ENCODE measurements at places on chromosomes 16 and 17.
A peak's percentile ranks its signal among the peaks of the same experiment; 100 is the strongest.

DNA sequence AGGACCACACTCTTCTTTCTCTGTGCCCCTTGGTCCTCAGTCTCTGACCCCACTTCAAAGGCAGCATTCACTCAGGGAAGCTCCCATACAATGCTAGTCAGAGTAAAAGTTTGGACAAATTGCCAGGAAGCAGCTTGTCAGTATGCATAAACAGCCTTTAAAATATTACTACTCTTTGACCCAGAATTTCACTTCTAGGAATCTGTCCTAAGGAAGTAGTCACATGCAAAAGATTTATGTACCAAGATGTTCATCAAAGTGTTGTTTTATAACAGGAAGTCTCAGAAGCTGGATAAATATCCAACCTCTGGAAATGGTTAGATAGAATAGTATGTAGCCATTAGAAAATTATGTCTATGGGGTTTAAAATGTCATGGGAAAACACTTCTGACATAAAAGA, 31.0 kb downstream of the MAPT start:
- no peak for DNase-seq

- no peak for DNase-seq
These were observed at the start of gene ACE for GRCh38 chr17:63476854-63477479. ACE (plus strand) TSS chr17:63477061; CDS start chr17:63477095, 34 bp downstream.

- DNase-seq: no peak
These were observed 9.0 kb downstream of the GALK1 start for GRCh38 chr17:75755990-75756389.

GRCh38 chr17:77374170-77374936, 233.6 kb downstream of the SEC14L1 start:
- peak; percentile 30 for DNase-seq

GRCh38 chr16:5046914-5047313, 13.2 kb upstream of the NAGPA start:
- DNase-seq: no peak

DNA sequence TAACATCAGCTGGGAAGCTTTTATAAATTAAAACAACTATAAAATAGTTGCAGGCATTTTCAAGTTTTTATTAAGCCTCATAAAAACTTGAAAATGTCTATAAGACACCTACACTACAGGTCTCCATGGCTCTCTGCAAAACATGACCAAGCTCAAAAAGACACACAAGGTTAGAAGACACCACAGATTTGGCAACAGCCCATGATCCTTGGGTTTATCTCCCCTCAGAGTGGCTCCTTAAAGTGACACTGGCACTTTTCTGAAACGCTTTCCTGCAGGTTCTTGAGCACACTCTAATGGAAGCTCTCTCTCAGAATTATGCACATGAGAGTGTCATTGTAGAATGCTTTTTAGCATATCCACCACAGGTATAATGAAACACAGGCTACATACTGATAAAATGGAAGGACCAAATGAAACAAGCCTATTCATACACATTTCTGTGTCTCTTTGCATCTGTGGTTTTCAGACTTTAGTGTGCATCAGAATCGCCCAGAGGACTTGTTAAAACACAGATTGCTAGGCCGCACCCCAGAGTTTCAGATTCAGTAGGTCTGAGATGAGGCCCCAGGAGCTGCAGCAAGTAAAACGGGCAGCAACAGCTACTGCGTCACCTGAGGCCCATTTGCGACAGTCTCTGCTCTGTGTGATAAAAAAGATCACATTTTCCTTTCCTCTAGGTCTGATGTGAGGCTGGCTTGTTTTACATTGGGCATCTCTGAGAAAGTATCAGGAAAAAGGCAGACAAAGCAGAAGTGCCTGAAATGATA, 75.0 kb upstream of the WSB1 start:
- DNase-seq: no peak

- peak; percentile 97 for DNase-seq
These were observed 26.1 kb downstream of the TRPV3 start for GRCh38 chr17:3531266-3532101.

DNA sequence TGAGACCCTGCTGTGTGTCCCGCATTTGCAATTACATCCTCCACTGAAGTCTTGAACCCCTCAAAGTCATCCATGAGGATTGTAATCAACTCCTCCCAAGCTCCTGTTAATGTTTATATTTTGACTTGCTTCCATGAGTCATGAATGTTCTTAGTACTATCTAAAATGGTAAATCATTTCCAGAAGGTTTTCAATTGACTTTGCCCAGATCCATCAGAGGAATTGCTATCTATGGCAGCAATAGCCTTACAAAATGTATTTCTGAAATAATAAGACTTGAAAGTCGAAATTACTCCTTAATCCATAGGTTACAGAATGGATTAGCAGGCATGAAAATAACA, 2.5 kb upstream of the C16orf87 start:
- DNase-seq: no peak

GRCh38 chr17:73624496-73624988, 19.7 kb downstream of the SDK2 start:
- DNase-seq: no peak

GRCh38 chr16:4388271-4389021, 16.8 kb downstream of the VASN start:
- DNase-seq: no peak

DNA sequence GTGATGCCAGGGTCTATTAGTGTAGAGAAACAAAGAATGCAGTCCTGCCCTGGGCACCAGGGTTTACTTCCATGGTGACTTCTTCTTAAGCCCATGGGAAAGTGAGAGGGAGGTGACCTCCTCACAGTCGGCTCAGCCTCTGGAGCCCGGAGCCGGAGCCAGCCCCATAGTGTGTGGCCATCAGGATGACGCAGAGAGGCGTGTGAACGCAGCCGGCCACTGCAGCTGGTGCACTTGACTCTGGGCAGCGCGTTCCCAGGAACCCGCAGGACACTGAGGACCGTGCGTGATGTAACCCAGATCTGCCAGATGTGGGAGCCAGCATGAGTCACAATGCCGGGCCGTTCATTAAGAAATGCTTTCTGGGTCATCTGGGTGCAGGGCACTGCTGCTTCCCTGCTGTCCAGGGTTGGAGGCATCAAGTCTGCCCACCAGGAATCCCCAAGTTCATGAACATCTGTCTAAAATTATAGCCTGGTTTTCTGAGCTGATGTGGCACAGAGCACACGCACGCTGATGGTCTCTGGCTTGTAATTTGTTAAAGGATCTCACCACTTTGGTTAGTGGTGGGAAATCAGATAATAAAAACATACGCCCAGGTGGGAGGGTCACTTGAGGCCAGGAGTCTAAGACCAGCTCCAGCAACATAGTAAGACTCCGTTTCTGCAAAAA, 114.1 kb downstream of the PITPNC1 start:
- peak; percentile 75 for DNase-seq

DNA sequence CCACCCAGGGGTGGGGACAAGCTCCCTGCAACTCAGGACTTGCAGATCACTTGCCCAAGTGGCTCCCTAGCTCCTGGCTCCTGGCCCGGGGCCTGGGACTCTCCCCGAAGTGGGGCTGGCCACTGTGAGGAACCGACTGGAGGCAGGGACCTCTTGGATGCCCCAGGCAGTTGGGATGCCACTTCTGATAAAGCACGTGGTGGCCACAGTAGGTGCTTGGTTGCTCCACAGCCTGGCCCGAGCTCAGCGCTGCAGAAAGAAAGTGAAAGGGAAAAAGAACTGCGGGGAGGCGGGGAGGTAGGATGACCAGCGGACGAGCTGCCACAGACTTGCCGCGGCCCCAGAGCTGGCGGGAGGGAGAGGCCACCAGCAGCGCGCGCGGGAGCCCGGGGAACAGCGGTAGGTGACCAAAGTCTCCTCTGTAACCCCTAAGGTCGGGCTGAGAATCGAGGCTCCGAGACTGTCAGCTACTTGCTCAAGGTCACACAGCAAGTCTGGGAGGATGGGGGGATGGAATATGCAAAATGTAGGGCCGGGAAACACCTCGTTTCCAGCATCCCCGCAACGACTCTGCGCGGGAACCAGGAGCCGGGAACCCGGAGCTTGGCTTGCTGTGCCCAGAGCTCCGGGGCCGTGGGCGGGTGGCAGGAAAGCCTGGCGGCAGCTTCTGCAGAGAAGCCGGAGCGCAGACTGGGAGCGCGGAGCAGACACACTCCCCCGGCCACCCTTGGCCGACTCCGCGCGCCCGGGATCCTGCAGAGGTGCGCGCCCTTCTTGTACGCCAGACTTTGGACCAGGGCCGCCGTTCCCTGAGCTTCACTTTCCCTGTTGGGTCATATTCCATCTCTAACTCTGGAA, 1.9 kb downstream of the CIITA start:
- DNase-seq: no peak

DNA sequence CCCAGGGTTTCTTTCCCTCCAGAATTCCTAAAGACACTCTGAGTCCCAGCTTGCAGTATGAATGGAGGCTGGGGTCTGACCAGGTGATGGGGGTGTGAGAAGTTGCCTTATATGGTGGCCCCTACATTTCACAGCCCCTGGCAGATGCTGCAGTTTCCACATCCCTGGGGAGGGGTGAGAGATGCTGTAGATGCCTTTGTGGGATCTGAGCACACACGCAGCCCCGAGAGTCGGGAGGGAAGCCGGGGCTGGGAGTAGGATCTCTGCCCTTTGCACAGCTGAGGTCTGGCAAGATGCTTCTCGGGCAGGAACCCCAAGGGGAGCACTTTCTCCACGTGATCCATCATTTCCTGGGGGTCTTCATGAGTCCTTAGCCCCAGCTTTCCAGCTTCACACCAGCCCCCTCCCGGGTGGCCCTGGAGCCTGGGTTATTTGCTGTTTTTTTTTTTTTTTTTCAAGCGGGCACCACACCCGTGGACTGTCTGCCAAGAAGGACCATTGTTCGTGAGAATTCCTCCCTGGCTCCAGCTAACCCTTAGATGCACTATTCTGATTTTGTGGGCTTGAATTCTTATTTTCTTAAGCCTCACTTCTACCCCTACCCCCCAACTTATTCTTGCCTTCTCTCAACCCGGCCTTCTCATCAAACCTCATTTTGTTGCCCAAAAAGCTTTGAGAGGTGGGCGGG, 50.6 kb downstream of the NTN1 start:
- no peak for DNase-seq

DNA sequence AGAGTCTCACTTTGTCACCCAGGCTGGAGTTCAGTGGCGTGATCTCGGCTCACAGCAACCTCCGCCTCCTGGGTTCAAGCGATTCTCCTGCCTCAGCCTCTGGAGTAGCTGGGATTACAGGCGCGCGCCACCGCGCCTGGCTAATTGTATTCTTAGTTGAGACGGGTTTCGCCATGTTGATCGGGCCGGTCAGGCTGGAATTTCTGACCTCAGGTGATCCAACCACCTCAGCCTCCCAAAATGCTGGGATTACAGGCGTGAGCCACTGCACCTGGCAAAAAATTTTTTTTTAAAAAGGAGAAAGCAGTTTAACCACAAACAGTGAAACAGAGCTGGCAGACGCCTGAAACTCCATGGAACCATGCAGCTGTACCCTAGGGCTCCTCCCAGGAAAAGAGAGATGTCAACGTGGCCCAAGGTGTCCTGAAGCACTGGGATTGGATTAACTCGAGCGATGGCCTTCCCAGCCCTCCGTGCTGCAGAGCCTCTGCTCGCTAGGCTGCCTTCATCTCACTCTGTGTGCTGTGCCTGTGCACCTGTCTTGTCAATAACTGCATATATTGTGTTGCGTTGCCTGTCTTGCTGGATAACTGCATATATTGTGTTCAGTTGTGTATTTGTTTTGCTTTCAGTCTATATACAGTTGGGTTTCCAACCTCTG, 29.6 kb upstream of the FOXK2 start:
- DNase-seq: no peak

- DNase-seq: no peak
These were observed 43.1 kb downstream of the ARSG start for GRCh38 chr17:68334393-68334792.

DNA sequence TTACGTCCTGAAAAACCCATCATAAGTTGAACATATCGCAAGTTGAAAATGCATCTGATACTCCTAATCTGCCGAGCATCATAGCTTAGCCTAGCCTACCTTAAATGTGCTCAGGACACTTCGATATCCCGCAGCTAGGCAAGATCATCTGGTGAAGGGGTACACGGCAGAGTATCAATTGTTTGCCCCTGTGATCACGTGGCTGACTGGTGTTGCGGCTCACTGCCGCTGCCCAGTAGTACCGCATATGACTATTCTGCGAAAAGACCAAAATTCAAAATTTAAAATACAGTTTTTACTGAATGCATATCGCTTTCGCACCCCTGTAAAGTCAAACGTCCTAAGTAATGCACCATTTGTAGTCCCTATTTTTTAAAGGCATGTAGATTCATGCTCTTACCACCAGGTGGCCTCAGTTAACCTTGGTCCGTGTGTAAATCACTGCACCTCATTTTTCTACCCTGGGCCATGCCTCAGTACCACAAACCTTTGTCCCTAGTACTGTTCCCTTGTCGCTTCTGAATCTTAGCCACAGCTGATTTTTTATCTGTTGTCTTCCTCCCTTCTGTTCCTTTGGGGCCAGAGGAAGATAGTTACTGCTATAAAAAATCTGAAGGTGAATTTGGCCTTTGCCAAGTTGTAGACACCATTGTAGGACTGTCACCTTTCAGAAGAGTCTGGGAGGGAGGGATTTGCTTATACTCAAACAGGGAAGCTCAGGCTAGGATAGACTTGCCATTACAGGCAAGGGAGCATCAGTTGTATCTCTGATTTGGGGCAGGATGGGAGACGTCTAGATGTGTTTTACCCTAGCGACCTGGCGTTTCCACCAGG, 34.4 kb downstream of the WWP2 start:
- DNase-seq: peak; percentile 83

- DNase-seq: peak; percentile 82
These were observed 15.9 kb downstream of the ARHGAP23 start for GRCh38 chr17:38444151-38444550.

DNA sequence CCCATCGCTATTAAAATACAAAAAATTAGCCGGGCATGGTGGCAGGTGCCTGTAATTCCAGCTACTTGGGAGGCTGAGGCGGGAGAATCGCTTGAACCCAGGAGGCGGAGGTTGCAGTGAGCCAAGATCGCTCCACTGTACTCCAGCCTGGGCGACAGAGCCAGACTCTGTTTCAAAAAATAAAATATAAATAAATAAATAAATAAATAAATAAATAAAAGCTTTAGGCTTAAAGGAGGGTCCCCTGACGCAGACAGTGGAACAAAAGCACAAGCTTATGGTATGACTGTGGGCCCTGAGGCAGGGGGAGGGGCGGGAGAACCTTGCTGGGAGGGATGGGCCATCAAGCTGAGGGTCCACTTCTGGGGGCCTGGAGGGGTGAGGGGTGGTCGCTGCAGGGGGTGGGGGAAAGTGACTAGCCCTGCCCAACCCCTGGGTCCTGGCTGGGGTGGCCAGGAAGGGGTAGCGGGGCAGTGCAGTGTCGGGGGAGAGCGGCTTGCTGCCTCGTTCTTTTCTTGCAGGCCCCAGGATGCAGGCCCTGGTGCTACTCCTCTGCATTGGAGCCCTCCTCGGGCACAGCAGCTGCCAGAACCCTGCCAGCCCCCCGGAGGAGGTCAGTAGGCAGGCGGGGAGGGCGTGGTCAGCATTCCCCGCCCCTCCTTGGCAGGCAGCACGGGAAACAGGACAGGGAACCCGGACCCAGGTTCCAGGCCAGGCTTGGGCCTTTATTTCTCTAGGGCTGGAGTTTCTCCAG, 4.7 kb downstream of the SERPINF1 start:
- no peak for DNase-seq
